Memory B cell (primary cell): ENCODE measurements at places on chromosomes 7 and 10.

DNA sequence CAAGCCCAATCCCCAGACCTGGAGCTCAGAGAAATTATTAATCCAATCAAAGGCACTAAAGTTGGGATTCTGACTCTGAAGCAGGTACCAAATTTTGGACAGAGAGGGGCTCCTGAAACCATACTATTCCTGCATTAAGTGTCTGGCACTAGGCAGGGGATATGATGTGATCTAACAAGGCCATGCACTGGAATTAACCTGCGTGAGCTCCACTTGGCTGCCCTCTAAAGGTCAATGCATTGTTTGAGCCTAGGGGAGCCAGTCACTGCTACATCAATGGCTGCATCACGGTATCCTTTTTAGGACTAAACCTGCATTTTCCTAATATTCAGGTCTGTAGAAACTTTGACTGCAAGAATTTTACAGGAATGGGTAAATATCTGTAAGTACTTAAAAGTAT lies 42.1 kb downstream of the ST8SIA6 start:
- DNase-seq: no peak

GRCh38 chr7:17027143-17027788 lies 145.5 kb upstream of the AGR3 start:
- DNase-seq: no peak

GRCh38 chr7:2635148-2635668 lies 3.4 kb downstream of the TTYH3 start:
- no peak for DNase-seq

- no peak for DNase-seq
Measured at GRCh38 chr10:10870523-10871241, 147.0 kb upstream of the CELF2 start.

- DNase-seq: no peak
Measured at GRCh38 chr7:158029509-158029908, 558.1 kb downstream of the PTPRN2 start.

DNA sequence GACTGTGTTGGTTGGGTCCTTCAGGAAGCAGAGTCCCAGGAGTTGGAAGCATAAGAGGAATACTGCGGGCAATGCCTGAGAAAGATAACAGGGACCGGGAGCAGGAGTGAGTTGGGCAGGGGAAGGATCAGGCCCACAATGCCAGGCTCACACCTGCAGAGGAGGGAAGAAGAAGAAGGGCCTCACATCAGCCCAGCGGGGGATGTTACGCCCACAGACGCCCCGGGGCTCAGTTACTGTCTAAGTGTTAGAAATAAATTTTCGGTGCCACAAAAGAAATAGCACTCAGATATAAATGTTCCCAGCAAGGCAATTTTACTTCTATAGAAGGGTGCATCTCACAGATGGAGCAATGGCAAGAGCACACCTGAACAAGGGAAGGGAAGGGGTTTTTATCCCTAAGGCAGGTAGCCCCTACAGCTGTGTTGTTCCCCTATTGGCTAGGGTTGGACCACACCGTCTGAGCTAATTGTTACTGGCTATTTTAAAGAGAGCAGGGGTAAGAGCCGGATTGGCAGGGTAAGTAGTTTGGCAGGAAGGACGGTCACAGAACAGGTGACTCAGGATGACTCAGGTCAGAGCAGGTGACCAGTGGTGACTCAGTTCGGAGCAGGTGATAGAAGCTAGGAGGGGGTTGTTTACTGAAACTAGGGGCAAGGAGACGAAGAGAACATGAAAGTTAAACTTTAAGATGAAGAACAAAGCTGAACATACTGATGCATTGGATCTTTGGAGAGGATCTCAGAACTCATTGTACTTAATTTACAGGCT lies at the start of gene NOS3:
Gene NOS3, plus strand, starts transcription at position 602 of the 771 bp plus-strand sequence. CDS start 2,787 bp downstream, outside the sequence.
- no peak for DNase-seq

- no peak for DNase-seq
Measured at GRCh38 chr7:106313456-106313901, 28.7 kb upstream of the NAMPT start.
